Psoas muscle (tissue), 8 donors: ENCODE measurements at places on chromosomes 4 and X. TPM values are rescaled to one million over a fixed set of nuclear protein-coding genes. Genes with fewer than 3 reads are reported as not detected.

FRAS1 gene
- total RNA-seq, result 0.65 TPM

- H3K27me3 ChIP-seq, result no peaks in the 10 kb centered on the region
- no peaks in the 10 kb centered on the region for H3K4me1 ChIP-seq
- no peak overlapping the region for H3K27ac ChIP-seq
- no peak for DNase-seq
These were observed 42.7 kb upstream of the GRPEL1 start for GRCh38 chr4:7110546-7110945.

DNA sequence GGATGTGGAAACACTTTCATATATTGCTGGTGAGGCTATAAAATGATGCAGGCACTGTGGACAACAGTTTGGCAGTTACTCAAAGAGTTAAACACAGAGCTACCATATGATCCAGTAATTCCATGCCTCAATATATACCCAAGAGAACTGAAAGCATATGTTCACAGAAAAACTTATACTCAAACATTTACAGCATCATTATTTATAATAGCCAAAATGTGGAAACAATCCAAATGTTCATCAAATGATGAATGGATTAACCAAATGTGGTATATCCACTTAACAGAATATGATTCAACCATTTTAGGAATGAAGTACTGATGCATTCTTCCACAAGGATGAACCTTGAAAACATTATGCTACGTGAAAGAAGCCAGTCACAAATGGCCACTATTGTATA, 603.8 kb downstream of the IQCM start:
- H3K27ac ChIP-seq, result no peak overlapping the region
- no peaks in the 10 kb centered on the region for H3K4me1 ChIP-seq
- no peak overlapping the region for H3K4me3 ChIP-seq
- no peak for DNase-seq
- H3K36me3 ChIP-seq, result no peaks in the 10 kb centered on the region

DNA sequence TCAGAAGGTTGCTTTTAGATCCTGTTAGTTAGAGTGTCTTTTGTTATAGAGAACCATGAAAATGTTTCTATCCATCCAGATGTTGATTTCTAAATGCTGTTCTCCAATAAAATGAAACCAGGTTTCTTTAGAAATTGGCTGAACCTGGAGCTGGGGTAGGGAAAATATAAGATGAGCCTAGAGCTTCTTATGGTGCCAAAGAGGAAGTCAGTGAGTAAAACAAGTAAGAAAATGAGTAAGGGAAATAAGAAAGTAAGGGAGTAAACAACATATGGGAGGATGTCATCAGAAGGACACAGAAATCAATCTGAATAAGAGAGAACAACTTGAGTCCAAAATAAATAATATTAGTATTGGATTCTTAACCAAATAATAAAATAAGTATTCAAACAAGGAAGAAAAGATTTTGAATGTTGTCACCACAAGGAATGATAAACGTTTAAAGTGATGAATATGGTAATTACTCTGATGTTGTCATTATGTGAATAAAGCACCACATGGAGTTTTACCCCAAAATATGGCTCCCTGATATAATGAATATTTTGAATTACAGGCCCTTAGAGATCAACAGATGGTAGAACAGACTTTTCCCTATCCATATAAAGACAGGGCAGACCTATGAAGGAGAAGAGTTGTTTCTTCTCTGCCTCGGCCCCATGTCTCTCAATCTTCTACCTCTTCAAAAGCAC, 506.1 kb downstream of the IL15 start:
- no peak overlapping the region for H3K27ac ChIP-seq
- H3K27me3 ChIP-seq, result no peaks in the 10 kb centered on the region
- no peaks in the 10 kb centered on the region for H3K36me3 ChIP-seq
- no peak overlapping the region for H3K4me3 ChIP-seq

SULT1E1 gene
- total RNA-seq, result not detected

DNA sequence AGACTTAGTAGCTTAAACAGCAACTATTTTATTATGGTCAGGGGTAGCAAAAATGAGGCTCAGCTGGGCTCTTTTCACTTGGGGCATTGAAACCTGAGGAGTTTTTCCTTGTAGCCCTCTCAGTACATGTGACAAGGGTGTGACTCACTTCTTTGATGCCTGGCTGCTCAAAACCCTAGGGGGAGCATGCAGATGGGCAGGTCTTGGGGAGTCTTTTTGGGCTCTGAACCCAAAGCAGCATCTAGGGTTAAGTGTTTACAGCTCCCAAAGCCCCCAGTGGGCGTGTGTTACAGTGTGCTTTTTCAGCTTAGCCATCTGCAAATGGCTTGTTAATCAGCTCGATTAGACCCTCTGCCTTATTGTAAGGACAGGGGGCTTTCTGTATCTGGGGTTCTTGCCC, 1752.7 kb downstream of the PCDH7 start:
- no peaks in the 10 kb centered on the region for H3K36me3 ChIP-seq
- H3K4me3 ChIP-seq, result no peak overlapping the region
- DNase-seq, result no peak
- H3K27ac ChIP-seq, result no peak overlapping the region
- no peaks in the 10 kb centered on the region for H3K4me1 ChIP-seq
- H3K27me3 ChIP-seq, result no peaks in the 10 kb centered on the region

HDAC8 gene
- total RNA-seq, result 17.5 TPM

JAKMIP1 gene
- not detected for total RNA-seq

- DNase-seq, result no peak
- no peaks in the 10 kb centered on the region for H3K36me3 ChIP-seq
- no peak overlapping the region for H3K27ac ChIP-seq
- no peak overlapping the region for H3K4me3 ChIP-seq
These were observed 133.3 kb upstream of the MBNL3 start for GRCh38 chrX:132622130-132622529.

DNA sequence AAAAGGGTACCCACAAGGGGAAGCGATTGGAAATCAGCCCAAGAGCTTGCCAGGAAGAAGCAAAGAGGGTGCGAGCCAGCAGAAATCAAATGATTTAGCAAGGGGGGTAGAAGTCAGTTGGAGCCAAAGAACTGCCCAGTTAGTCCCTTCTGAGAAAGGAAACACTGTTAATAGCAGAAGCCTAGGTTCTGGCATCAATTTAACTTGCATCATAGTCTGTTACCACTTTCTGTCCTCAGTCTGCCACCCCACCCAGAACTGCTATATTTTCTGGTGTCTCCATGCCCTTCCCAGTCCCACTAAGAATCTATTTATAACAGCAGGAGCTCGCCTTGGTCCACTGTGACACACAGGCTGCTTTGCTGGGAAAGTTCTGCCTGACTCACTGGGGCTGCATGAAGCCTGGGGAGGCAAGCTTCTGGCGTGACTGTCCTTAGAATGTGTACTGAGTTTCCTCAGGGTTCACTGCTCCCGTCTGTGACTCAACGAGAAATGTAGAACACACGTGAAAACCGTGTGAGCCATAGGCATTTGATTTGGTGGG, 157.8 kb upstream of the TTC29 start:
- H3K36me3 ChIP-seq, result no peaks in the 10 kb centered on the region
- H3K27me3 ChIP-seq, result no peaks in the 10 kb centered on the region
- DNase-seq, result peak; percentile 58
- no peak overlapping the region for H3K4me3 ChIP-seq
- H3K27ac ChIP-seq, result peak overlapping the region; percentile 73

DNA sequence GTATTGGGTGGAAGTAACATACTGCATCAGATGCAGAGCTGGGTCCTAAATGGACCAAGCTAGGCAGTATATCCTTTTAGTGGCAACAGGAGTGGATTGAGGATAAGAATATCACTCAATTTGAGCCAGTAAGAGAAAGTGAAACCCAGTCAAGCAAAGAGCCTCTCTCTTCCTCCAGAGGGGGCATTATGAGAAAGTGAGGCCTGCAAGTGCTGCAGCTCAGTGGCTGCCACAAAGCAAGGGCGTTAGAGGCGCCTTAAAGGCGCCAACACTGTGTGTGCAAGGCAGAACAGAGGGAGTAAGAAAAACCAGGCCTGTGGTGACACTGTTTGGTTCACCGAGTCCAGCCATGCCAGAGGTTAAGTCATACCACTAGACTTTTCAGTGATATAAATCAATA, 17.5 kb downstream of the STX18 start:
- H3K27ac ChIP-seq, result no peak overlapping the region
- DNase-seq, result no peak
- peaks cover 3% of the 10 kb centered on the region for H3K36me3 ChIP-seq
- peaks cover 11% of the 10 kb centered on the region for H3K4me1 ChIP-seq

DNA sequence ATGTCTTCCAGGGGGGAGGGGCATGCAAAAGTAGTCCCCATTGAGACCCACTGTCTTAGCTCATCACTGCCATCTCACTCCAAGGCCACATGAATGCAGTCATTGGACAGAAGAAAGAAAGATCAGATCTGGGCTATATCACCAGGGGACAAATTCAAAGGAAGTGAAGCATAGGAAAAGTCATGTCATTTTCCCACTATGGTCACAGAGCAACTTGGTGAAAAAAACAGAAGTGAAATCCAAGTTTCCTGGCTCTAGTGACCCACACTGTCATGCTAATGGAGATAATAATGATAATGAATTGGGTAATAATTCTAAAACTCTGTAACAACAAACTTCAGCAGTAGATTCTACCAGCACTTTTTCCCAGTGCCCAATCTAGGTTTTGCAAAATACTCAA, 9.9 kb downstream of the LHFPL1 start:
- no peak overlapping the region for H3K27ac ChIP-seq
- H3K36me3 ChIP-seq, result no peaks in the 10 kb centered on the region
- H3K4me3 ChIP-seq, result no peak overlapping the region
- peaks cover 15% of the 10 kb centered on the region for H3K4me1 ChIP-seq

MEPE gene
- total RNA-seq, result not detected

GRCh38 chrX:133269168-133269567, 51.0 kb upstream of the TFDP3 start:
- no peaks in the 10 kb centered on the region for H3K27me3 ChIP-seq
- no peak overlapping the region for H3K27ac ChIP-seq
- H3K4me3 ChIP-seq, result no peak overlapping the region
- no peaks in the 10 kb centered on the region for H3K36me3 ChIP-seq
- DNase-seq, result no peak

REST gene
- 18.8 TPM for total RNA-seq

GRCh38 chr4:107666134-107666533, 53.9 kb downstream of the PAPSS1 start:
- H3K27me3 ChIP-seq, result no peaks in the 10 kb centered on the region
- no peak for DNase-seq
- H3K27ac ChIP-seq, result no peak overlapping the region
- H3K36me3 ChIP-seq, result no peaks in the 10 kb centered on the region
- H3K4me3 ChIP-seq, result no peak overlapping the region
- H3K4me1 ChIP-seq, result no peaks in the 10 kb centered on the region

DNA sequence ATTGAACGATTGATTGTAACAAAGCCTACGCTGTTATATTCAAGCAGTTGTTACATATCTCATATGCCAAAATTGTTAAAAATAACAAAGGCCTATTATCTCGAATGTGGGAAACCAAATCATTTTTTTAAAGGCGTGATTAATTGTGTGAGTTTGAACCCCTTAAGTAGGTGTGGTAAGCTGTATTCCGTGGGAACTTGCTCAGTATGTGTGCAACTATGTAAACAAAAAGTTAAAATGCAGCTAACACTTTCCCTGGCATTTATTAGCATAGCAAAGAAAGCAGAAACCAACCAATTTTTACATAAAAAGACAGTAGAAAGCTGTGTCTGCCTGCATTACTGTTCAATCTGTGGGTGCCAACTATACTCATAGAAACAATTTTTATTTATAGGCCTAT, 166.0 kb upstream of the HAND2 start:
- H3K27ac ChIP-seq, result no peak overlapping the region
- H3K4me1 ChIP-seq, result no peaks in the 10 kb centered on the region
- no peak for DNase-seq
- no peak overlapping the region for H3K4me3 ChIP-seq

GRCh38 chr4:7769396-7770223, 170.1 kb downstream of the AFAP1 start:
- H3K27ac ChIP-seq, result no peak overlapping the region
- DNase-seq, result no peak
- no peaks in the 10 kb centered on the region for H3K4me1 ChIP-seq
- no peak overlapping the region for H3K4me3 ChIP-seq
- no peaks in the 10 kb centered on the region for H3K27me3 ChIP-seq

RASL11B gene
- total RNA-seq, result 0.26 TPM

DNA sequence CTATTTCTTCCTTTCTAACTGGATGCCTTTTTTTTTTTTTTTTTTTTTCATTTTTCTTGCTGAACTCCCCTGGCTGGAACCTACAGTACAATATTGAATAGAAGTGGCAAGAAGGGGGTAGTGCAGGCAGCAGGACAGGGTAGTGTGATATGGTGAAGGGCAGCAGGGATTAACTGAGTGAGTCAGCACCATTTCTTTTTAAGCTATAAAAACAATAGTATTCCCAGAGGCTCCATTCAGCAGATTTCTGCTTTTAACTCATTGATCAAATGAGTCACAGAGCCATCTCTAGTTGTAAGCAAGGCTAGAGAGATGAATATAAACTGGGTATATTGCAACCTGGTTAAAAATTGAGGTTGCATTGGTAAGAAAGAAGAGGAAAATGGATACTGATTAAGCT, 53.6 kb upstream of the SETD7 start:
- DNase-seq, result no peak
- no peaks in the 10 kb centered on the region for H3K27me3 ChIP-seq
- H3K36me3 ChIP-seq, result no peaks in the 10 kb centered on the region
- H3K4me1 ChIP-seq, result no peaks in the 10 kb centered on the region
- H3K27ac ChIP-seq, result no peak overlapping the region

PHF8 gene
- total RNA-seq, result 13.2 TPM

GRCh38 chrX:23759821-23760220, 16.7 kb upstream of the ACOT9 start:
- no peaks in the 10 kb centered on the region for H3K4me1 ChIP-seq
- H3K27me3 ChIP-seq, result no peaks in the 10 kb centered on the region
- no peak overlapping the region for H3K4me3 ChIP-seq
- DNase-seq, result no peak

GRCh38 chr4:119626420-119626819, 2.2 kb downstream of the PDE5A start:
- no peak for DNase-seq
- peak overlapping the region; percentile 92 for H3K4me3 ChIP-seq
- peaks cover 10% of the 10 kb centered on the region for H3K4me1 ChIP-seq
- no peaks in the 10 kb centered on the region for H3K36me3 ChIP-seq
- peak overlapping the region; percentile 85 for H3K27ac ChIP-seq

DNA sequence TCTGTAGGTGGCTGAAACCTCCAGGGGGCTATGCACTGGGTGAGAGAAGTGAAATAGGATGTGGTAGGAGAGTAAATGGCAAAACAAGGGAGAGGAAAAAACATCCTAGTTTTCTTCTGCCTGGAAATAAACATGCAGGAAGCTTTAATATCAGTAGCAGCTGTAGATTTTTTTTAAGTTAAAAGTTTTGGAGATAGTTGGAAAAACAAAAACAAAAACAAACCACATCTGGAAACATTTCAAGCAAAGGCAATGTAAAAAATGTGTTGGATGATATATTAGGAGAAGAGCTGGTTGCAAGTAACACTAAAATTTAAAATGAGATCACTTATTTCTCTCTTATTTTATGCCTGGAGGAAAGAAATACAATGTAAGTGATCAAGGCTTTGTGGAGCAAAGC, 388.0 kb downstream of the SPRY1 start:
- H3K4me3 ChIP-seq, result no peak overlapping the region
- H3K27me3 ChIP-seq, result no peaks in the 10 kb centered on the region
- peaks cover 36% of the 10 kb centered on the region for H3K4me1 ChIP-seq
- H3K27ac ChIP-seq, result peak overlapping the region; percentile 86

GRCh38 chr4:83109480-83110222, 4.9 kb downstream of the PLAC8 start:
- no peaks in the 10 kb centered on the region for H3K36me3 ChIP-seq
- peak; percentile 28 for DNase-seq
- peaks cover 3% of the 10 kb centered on the region for H3K4me1 ChIP-seq
- no peaks in the 10 kb centered on the region for H3K27me3 ChIP-seq
- H3K27ac ChIP-seq, result no peak overlapping the region
- H3K4me3 ChIP-seq, result peak overlapping the region; percentile 75
